ENCODE measurements at places on chromosomes 3 and 15.
A peak's percentile ranks its signal among the peaks of the same experiment; 100 is the strongest.

DNA sequence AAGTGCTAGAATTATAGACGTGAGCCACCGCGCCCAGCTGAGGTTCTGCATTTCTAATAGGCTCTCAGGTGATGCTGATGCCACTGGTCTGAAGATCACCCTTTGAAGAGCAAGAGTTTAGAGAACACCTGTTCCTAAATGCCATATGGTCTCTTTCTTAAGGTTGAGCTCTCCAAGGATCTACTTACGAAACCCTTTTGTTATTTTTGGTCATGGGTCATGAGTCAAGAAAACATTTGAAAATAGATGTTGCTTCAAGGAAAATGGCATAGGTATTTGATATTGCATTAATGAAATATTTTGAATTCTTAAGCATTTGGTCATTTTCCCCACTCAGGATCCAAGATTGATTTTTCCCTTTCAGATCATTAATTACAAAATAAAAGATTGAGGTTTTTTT is 74.7 kb upstream of the SOX2 start:
- DNase-seq: no peak

- no peak for DNase-seq
Observed at GRCh38 chr3:172716476-172716875, 5.6 kb upstream of the NCEH1 start.

- DNase-seq: no peak
Observed at GRCh38 chr3:64803469-64803868, 115.7 kb upstream of the ADAMTS9 start.

- DNase-seq: peak; percentile 47
Observed at GRCh38 chr15:66251790-66252684, 1.5 kb downstream of the MEGF11 start.

GRCh38 chr15:85504749-85505676 is 124.6 kb downstream of the AKAP13 start:
- peak; percentile 62 for DNase-seq

DNA sequence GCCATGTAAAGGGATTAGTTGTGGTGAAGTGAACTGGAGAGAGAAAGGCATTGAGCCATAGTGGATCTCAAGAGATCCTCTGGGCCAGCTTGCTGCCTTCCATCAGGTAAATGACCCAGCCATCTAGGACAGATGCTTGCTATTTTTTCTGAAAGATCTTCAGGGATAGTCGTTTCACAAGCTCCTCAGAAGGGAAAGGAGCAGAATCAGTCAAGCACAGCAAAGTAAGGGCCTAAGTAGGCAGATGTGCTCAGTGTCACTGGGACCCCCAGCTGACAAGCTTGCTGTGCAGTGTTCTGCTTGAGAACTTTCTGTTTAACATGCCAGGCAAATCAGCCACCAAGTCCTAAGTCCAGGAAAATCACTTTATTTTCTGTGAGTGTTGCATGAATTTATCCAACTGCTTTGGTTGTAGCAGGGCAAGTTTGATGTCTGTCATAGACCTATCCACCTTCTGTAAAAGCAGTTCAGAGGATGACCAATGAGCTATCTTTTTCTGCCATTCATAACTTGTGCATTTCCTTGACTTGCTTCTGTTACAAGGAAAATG is 319.8 kb downstream of the IL5RA start:
- no peak for DNase-seq

DNA sequence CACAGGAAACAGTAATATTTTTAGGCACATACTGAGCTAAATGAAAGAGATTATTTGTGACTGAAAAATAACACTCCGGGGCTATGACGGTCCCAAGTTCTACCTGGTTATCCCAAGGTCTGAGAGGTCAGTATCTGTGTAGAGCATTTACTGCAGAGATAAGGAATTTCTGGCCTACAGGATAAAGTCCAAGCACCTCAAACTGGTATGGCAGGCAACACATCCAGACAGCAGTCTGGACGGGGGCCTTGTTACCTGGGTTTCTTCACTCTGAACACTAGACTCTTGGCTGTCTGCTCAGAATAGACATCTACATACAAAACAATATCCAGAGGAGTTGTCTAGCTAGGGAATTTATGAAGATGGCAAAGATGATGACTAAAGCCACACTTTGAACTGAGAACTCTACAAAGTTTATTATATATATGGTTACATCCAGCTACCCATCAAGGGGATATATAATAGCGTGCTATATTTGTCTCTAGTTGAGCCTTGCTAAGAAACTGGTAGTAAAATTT is 42.0 kb upstream of the CLRN1 start:
- no peak for DNase-seq

DNA sequence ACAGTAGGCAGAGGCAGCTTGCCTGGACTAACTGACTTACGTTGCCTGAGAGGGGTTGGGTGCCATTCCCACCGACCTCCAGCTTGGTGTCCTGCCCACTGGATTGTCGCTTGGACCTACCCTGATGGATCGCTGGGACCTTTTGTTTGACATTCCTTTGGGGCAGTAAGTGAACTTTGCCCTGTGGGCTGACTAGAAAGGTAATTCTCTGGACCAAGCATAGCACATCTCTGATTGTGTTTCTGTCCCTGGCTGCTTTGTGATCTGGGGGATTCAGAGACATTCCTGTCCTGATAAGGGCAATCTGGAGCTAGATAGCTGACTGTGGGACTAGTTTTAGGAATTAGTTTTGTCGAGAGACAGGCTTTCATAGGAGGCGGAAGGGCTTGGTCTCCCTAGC is 19.5 kb upstream of the IFT57 start:
- no peak for DNase-seq

DNA sequence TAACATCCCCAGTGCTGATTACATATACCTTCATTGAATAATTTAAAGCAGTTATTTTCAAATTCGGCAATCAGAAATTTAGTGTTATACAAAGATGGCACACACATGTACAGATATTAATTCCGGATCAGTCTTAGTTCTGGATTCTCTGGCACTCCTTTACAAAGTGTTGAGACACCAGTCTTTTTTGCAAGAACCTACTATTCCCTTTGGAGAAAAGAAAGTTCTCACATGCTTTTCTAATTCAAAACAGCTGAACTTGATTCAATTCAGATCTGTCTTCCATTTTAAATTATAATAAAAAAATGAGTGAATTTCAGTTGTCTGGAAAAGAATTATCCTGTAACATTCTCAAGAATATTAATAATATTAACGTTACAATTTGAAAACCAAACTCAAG is 20.4 kb downstream of the CCDC191 start:
- DNase-seq: no peak

- DNase-seq: no peak
Observed at GRCh38 chr3:2923390-2923789, 186.8 kb downstream of the IL5RA start.

- no peak for DNase-seq
Observed at GRCh38 chr3:66153481-66154443, 67.0 kb upstream of the SLC25A26 start.

- no peak for DNase-seq
Observed at GRCh38 chr15:37619358-37620042, 314.9 kb upstream of the TMCO5A start.

DNA sequence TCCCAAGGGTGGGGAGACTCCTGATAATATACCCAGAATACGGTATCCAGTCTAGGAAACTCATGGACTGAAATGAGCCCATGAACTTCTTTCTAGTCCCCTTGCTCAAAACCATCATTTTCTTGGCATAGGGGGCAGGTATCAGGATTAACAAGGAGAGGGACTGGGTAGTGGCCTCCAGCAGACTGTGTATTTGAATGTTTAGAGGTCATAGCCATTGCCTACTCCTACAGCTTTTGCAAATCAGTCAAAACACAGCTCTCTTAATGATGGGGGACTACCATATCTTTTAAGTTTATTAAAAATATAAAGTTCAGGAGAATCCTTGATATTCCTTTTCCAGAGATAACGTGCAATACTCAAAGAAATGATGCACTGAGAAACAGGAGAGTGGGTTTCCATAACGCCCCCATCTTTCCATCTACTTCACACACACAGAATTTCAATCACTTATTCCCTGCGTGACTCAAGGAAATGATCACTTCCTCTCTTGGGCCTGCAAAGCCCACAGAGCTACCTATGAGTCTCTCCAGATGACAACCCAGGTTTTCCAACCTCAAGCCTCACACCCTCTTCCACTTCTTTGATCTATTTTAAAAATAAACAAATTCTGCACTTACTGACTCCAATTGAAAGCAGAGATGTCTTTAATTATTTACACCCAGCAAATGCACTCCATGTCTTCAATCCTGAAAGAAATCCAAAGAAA is 584.0 kb upstream of the LMCD1 start:
- DNase-seq: no peak

- DNase-seq: no peak
Observed at GRCh38 chr3:170839518-170840100, 30.4 kb downstream of the RPL22L1 start.

DNA sequence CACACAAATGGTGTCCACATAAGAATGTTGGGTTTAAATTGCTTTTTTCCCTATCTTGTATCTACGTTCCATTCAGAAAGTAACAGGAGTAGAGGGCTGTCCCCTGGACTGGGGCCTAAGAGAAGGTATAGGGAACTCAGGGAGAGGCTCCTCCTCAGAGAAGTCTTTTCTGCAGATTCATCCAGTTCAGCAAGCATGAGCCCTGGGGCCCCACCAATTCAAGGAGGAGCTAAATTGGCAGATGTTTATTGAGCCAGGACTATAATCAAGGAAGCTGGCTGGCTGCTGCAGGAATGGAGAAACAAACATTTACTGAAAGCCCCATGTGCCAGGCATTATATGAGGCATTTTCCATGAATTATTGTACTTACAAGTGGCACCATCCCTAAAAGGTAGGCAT is 22.1 kb upstream of the LARS2 start:
- DNase-seq: no peak

DNA sequence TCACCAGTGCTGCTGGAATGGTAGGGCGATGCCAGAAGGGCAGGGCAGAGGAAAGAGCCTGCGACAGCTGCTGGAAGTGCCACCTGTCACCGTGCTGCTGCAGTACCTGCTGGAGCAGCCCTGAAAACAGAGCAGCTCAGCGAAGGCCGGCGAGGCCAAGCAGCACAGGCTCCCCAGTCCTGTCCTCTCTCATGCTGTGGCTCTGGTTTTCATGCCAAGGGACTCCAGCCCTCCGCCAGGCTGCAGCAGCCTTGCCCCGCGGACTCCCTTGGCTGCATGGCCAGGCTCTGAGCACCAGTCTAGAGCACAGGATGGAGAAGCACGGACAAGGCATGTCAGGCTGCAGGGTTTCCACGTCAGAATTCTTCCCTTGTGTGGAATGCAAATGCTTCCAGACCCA is 43.9 kb downstream of the ADCY5 start:
- no peak for DNase-seq

DNA sequence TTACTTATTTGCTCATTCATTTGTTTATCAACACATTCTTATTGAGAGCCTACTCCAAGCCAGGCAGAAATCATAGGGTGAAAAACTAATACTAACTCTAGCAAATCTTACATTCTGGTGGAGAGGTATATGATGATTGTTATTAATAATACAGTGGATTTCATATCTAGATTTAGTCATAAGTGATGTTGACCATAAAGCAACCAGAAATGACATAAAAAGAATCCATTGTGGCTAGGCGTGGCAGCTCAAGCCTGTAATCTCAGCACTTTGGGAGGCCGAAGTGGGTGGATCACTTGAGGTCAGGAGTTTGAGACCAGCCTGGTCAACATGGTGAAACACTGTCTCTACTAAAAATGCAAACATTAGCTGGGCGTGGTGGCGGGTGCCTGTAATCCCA is 26.2 kb upstream of the IL20RB start:
- no peak for DNase-seq

- peak; percentile 61 for DNase-seq
Observed at GRCh38 chr3:129226374-129226773, 23.0 kb upstream of the COPG1 start.

DNA sequence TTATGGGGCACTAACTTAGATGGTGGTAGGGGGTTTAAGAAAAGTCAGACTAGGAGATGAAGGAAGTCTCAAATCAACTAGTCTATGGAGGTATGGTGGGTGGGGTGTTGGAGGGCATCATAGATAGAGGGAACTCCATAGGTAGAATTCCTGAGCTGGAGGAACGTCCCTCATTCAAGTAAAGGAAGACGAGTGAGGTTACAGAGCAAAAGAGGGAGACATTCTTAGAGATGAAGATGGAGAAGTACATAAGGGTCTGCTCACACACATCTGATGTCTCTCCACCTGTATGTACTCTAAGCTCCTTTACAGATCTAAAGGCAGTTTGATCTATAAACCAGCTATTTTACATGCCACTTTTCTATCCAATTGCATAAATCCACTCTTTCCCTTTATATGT is 1.4 kb downstream of the PLSCR1 start:
- DNase-seq: no peak

DNA sequence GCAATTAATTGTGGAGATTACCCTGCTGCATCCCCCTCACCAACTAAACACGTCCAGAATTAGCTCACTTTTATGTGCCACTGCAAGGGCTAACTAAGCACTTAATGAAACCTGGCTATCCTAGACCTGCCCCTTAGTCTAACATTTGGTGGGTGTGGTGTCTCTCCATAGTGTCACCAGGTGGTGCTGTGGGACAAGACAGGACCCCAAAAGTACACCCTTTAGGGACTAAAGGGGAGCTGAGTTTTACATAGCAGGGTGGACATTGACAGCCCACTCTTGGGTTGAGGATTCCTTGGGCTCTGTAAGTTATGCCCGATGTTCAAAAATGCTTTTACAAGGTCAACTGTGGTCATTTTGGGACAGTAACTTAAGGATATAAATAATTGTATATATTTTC is 5.7 kb downstream of the DUT start:
- DNase-seq: peak; percentile 22

- DNase-seq: no peak
Observed at GRCh38 chr3:10391391-10391790, 70.5 kb upstream of the SEC13 start.

GRCh38 chr3:133991209-133991608 is 38.5 kb downstream of the SLCO2A1 start:
- no peak for DNase-seq

DNA sequence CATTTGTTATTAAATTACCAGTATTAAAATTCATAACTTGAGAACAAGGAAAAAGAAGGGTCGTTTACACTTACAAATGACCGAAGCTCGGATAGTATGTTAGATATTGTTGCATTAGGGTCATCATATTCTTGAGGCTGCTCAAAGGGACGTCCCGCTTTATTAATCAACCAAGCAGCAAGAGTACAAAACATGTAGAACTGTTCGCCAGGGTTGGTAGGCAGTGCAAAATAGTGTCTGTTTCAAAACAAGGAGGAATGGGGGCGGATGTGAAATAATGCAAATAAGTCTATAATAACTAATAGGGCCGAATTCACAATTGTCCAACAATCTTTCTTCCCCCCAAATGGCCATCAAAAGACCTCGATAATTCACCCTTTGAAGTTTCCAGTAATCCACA is 2.9 kb downstream of the IFT57 start:
- no peak for DNase-seq
